Suppressor macrophage (primary cell): ENCODE measurements at places on chromosomes 12 and 14.

GRCh38 chr12:2959505-2960389, 550 bp downstream of the TEAD4 start:
- DNase-seq = no peak

GRCh38 chr12:111569363-111570083, 29.6 kb downstream of the ATXN2 start:
- DNase-seq = no peak

- DNase-seq = no peak
Measured at GRCh38 chr12:72574138-72574537, 302.0 kb downstream of the TRHDE start.

GRCh38 chr12:95286713-95287112, 69.1 kb downstream of the VEZT start:
- no peak for DNase-seq

- no peak for DNase-seq
Measured at GRCh38 chr12:7075939-7076338, 15.4 kb downstream of the C1S start.
